ENCODE measurements at places on chromosomes 6 and 20. TPM values are rescaled to one million over a fixed set of nuclear protein-coding genes. Genes with fewer than 3 reads are reported as not detected.

The C4B gene
- total RNA-seq: 2.7 TPM

The RRAGD gene
- 10.6 TPM for total RNA-seq

The C2 gene
- total RNA-seq: 0.86 TPM

The SMOC2 gene
- total RNA-seq: 1.8 TPM

Data from H9 (cell line).